NCI-H2227 treated with DMSO at 0.1 percent for 48 hours (cell line): ENCODE measurements at places on chromosomes 4 and X.

DNA sequence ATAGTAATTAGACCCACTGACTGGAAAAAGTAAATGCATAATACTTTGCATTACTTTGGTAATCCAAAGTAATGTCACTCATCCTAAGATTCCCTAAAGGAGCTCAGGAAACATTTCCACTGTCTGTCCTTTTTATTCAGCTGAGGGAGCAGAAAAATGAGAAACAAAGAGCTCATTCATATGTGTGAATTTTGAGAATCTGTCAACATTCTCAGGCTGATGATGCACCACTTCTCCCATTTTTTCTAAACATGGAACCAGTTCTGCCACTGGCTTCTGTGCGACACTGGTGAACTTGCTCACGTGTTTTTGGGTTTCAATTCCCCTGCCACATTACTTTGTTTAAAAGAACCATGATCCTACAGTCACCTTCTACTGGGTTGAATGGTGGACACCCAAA lies 28.4 kb upstream of the ADH7 start:
- no peak for DNase-seq

DNA sequence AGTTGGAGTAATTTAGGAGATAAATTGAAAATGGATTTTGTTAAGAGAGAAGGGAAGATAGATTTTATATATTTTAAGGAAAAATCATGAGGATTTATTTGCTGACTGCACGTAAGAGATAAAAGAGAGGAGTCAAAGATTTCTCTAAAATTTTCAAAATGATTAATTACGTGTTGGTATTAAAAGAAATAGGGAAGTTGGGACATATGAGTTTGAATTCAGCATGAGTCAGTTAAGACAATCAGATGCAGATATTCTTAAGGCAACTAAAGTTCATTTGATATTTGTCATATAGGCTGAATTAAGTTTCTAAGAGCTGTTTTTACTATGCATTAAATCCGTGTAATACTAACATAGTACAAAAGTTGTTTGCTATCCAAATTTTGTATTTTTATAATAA lies 46.9 kb downstream of the TET2 start:
- DNase-seq, result no peak

- DNase-seq, result no peak
These were observed 43.9 kb downstream of the ALPK1 start for GRCh38 chr4:112341033-112341432.

- DNase-seq, result no peak
These were observed 96.8 kb upstream of the FRAS1 start for GRCh38 chr4:77960367-77960766.

- DNase-seq, result peak; percentile 33
These were observed 981 bp downstream of the TET2 start for GRCh38 chr4:105147553-105148161.

- DNase-seq, result no peak
These were observed 19.1 kb downstream of the SLAIN2 start for GRCh38 chr4:48360285-48361011.

DNA sequence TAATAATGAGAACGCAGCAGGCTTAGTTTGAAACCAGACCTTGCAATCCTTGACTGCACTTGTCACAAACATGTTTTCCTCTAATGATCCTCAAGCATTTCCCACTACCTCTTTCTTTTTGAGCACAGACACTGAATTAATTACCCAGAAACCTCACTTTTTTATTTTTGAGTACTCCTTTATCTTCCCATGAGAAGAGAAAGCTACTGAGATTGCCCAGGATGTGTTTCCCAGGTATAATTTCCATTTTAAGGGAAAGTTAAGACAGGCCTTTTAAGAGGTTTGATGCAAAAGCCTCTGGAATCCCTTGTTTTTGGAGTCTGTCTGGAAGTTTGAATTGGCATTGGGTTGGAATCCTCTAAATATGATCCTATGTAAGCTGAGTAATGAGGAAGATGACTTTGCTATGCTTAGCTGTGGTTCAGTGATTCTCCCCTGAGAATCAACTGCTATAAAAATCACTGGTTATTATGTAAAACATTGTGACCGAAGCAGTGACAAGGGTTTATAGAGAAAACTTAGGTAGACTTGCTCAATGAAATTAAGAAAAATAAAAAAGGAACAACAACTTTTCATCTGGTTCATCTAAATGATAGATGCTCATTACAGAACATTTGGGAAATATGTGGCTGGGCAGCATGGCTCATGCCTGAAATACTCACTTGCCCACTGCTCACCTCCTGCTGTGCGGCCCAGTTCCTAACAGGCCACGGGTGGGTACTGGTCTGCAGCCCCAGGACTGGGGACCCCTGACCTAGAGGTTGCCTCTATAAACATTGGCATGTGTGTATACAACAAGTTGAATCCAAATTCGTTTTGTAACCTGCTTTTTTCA lies 10.8 kb upstream of the RHOH start:
- no peak for DNase-seq

GRCh38 chr4:37305984-37306383 lies 61.4 kb downstream of the NWD2 start:
- no peak for DNase-seq

- DNase-seq, result no peak
These were observed 12.7 kb upstream of the MCUB start for GRCh38 chr4:109547394-109547793.

DNA sequence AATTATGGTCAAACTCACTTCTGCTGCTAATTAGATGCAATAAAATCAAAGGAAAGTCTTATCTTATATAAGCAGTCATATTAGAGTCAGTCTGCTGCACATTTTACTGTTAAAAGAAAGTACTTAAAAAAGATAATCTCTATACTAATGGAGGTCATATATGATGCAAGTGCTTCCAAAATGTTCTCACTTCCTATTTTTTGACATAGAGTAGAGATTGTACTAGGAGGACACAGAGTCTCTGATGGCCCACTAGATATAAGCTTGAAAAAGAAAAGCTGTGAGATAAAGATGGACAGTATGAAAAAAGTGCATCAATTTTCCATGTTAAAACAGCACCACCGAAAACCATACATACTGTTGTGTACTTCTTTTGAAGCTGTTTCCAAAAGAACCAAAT lies 196.9 kb downstream of the KLHL13 start:
- DNase-seq, result no peak

- no peak for DNase-seq
These were observed 2.0 kb downstream of the FGFBP1 start for GRCh38 chr4:15936495-15936894.

GRCh38 chr4:168735735-168736134 lies 238.9 kb downstream of the PALLD start:
- DNase-seq, result no peak

DNA sequence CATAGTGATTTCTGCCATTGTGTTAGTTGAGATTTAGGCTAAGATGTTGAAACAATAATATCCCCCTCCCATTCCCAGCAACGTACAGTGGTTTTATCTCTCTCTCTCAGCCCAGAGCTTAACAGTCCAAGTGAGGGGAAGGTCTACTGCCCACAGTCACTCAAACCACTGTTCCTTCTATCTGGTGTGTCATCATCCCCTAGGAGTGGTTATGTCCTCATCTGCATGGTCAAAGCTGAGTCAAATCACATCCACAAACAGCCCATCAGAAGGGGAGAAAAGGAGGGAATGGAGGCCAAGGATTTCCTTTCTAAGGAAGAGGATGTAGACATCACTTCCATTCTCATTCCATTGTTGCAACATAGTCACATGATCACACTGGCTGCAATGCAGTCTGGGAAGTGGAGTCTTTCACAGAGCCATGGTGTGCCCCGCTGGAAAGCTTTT lies 42.8 kb upstream of the CHRNA9 start:
- no peak for DNase-seq

GRCh38 chr4:98997166-98997565 lies 1.6 kb downstream of the METAP1 start:
- no peak for DNase-seq

GRCh38 chrX:75071334-75071733 lies 84.7 kb downstream of the ABCB7 start:
- no peak for DNase-seq

GRCh38 chr4:114136069-114136468 lies 156.6 kb upstream of the ARSJ start:
- DNase-seq, result no peak

DNA sequence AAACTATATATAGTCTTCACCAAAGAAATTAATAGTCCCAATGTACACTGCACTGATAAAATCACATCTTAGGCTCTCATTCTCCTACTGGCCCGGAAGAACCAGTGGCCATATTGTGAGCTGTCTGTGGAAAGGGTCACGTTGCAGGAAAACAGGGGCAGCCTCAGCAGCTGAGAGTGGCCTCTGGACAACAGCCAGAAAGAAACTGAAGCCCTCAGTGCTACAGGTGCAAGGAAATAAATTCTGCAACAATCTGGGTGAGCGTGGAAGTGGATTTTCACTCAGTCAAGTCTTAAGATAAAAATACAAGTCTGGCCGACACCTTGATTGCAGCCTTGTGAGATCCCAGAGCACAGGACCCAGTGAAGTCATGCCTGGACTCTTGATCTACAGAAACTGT lies 3.2 kb upstream of the SLC25A14 start:
- peak; percentile 14 for DNase-seq

DNA sequence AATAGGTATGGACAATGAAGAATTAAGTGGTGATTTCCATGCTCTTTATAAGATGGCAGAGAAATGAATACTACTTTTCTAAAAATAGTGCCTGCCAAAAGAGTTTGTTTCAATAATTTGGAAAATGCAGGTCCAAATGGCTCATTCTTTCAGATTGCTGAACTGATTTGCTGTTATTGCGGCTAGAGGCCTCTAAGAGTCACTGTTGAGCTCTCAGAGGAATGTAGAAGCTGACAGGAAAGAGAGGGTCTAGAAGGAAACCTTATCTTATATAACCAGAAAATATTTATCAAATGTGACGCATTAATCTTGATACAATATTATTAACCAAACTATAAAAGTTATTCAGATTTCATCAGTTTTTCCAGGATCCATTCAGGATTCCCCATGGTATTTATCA lies 65.7 kb upstream of the PAGE1 start:
- DNase-seq, result peak; percentile 2

GRCh38 chrX:33138677-33139249 lies 72.6 kb downstream of the DMD start:
- DNase-seq, result no peak

DNA sequence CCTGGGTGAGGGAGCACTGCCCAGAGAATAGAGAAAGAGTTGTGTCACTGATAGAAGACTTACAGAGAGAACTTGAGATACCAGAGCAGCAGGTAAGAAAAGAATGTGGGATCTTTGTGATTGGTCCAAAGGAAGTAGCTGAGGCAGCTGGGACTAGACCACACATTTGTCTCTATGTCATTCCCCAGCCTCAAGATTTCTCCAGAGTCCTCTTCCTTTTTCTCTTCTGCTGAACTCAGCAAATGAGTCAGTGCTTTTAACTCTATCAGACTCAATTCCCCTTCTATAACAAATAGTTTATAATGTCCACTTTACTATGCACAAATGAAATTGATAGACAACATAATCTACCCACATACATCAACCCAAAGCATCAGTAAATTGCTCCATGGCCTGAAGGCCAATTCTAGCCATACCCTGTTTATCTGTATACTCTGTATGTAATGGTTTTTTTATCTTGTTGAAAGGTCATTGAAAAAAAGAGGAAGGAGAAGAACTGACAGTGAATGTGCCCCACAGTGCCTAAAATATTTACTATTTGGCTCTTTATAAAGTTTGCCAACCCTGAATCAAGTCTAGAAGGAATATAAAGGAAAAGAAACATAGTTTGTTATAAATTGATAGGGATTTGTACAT lies 38.2 kb downstream of the ETDC start:
- no peak for DNase-seq

DNA sequence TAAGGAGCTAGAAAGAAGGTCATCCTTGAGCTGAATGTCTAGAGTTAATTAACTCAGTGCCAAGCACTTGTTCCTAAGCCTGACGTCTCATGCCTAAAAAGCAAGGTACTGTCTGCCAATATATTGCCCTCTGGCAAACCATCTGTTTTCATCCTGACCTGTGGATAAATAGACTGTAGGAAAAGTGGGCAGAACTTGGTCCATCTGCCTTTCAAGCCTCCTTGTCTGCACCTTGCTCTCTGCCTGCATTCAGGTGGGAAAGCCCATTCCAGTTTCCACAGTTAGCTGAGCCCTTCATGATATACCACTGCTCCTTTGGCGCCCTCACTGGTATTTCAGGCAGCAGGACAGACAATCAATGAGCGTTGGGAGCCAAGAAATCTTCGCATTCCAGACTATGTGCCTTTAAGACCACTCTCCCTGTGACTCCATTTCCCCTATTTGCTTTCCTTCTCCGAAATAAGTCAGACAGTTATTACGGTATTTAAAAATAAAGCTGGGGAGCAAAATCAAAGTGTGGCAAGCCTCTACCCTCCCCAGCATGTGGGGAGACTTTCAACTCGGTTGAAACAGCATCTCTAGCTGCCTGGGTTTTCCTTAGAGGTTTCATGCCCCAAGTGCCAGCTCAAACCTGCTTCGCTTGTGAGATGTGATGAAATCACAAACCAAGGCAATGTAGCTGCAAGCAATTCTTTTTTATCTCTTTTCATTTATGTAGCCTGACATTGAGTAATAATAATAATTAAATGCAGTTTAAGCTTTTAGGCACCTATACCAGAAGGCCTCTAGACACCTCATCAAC lies 2.5 kb upstream of the CCDC149 start:
- DNase-seq, result no peak

GRCh38 chr4:42478509-42478908 lies 81.2 kb downstream of the SHISA3 start:
- no peak for DNase-seq

- DNase-seq, result no peak
These were observed 45.4 kb downstream of the INTS12 start for GRCh38 chr4:105662935-105663675.

DNA sequence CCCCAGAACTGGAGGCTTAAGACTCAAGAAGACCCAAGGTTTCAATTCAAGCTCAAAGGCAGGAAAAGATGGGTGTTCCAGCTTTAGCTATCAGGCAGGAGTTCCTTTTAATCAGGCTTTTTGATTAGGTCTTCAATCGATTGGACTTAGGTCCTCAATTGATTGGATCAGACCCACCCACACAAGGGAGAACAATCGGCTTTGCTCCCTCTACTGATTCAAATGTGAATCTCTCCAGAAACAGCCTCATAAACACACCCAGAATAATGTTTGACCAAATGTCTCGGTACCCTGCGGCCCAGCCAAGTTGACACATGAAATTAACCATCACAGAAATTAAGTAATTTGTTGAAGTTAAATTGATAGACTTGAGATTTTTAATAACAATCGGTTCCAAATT lies 917.1 kb upstream of the FTHL17 start:
- no peak for DNase-seq
